ENCODE measurements at places on chromosomes 5 and 9. TPM values are rescaled to one million over a fixed set of nuclear protein-coding genes. Genes with fewer than 3 reads are reported as not detected.

- no peak for DNase-seq
Measured at GRCh38 chr5:31186672-31187267, 6.7 kb upstream of the CDH6 start.

Gene OTP
- total RNA-seq = not detected

DNA sequence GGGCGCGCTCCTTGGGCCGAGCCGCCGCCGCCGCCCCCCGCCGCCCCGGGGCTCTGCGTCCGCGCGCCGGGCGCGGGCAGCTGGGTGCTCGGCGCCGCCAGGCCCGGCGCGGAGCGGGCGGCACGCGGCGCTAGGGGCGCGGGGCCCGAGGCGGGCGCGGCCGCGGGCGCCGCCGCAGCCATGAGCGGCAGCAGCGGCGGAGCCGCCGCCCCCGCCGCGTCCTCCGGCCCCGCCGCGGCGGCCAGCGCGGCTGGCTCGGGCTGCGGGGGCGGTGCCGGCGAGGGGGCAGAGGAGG lies 351 bp downstream of the TRIO start:
- DNase-seq = no peak

- DNase-seq = no peak
Measured at GRCh38 chr5:138109463-138110265, 25.8 kb downstream of the WNT8A start.

DNA sequence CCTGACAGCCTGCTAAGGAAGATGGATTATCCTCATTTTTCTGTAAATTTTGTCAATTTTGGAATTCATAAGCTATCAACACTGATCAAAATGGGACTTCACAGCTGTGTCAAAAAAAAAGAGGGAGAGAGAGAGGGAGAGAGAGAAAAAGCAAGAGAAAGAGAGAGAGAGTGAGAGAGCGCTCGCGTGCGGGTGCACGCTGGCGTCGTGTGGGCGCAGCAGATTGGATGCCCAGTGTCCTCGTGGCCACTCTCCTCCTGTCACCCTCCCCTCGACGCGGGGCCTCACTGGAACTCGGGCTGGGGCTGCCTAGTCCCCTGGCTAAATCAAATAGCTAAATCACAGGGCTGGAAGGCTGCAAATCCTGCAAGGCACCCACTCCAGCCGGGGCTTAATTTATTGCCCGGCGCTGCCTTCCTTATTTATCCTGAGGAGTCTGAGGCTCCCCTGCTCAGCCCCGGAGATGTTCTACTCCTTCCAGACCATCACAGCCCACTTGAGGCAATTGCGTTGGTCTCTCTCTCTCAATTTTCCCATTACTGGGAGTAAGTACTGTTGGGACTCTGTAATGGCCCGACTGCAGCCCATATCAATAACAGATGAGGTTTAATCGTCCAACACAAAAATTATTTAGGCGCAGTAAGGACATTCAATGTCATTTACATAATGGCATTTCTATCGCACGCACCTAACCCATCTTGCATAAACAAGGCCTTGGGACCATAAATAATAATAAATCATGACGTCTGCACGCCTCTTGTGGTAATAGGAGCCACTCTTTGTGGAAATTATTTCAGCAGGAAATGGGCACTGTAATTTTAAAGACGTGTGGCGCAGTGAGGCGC lies 94.2 kb downstream of the PAX5 start:
- DNase-seq = no peak

DNA sequence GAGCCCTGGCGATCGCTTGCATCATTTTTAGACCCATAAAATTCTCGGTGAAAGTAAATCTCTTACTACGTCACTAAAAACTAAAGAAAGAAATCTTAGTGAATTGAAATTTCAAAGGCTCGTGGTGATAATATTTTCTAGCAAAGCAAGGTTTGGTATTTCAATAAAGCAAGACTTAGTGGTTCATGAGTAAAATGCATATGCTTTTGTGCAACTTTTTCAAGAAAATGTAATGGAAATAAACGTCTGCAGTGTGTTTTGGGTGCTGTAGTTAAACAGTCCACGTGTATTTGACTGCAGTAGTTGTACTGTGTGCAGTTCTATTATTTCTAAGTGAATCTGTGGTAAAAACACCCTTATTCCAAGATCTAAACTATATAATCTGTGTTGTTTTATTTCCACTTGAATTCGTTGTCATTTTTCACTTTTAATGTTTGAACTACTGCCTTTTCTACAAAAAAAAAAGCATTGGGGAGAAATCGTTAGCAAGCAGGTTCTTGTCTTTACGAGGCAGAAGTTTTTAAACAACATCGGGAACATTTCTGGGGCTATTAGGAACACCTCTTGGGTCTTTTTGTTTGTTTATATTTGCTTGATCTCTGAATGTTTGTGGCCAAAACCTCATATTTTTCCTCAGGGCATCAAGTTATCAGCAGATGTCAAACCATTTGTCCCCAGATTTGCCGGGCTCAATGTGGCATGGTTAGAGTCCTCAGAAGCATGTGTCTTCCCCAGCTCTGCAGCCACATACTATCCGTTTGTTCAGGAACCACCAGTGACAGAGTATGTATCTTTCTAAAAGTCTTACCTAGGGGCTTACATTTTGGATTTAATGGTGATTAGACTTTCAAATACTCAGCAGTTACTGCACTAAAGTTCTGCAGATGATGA lies 960 bp downstream of the SECISBP2 start:
- no peak for DNase-seq

Gene DPM2
- 14.0 TPM for total RNA-seq

DNA sequence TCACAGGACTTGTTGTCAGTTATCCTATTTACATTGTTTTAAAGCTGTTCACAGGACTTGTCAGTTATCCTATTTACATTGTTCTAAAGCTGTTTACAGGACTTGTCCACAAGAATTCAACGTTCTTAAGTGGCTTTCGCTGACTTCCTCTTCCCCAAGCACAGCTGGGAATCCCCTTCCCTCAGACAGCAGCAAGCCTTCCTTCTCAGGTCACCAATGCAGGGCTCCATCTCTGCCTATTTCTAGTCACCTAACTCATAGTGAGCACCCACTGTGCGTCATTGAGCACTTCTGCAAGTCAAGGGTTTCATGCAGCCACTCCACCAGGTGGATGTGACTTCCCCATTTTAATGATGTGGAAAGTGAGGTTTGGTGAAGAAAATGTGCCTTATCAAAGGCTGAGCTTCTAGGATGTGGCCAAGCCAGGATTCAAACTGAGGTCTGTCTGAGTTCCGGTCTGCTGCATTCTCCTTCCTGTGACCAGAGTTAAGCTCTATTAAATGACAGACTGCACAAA lies 109.8 kb upstream of the ZNF462 start:
- no peak for DNase-seq

- no peak for DNase-seq
Measured at GRCh38 chr9:112218908-112219307, 43.8 kb upstream of the SUSD1 start.

GRCh38 chr5:6377582-6377904 lies 804 bp downstream of the MED10 start:
- DNase-seq = no peak

Gene CNTNAP3
- total RNA-seq = 9.9 TPM

GRCh38 chr5:40834391-40834848 lies 602 bp downstream of the RPL37 start:
- DNase-seq = no peak

DNA sequence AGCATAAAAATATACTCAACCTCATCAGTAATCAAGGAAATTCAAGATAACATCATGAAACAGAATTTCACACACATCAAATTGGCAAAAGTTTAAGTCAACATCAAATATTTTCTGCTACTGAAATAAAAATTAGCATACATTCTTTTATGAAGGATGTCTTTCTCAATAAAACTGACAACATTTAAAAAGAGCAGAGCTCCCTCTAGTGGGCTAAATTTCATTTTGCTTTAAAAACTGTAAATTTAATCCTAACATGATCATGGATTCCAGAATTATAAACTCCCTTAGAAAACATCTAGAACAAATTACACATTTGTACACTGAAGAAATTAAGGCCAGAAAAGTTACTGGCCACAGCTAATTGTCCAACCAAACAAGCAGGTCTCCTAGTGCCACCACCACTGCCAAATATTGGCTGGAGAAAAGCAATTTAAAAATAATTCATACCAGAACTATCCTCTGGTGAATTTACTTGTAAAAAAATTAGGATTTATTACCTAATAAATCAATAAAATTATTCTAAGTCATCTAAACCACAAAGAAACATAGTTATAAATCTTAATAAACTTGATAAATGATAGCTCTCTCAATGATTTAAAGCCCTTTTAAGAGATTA lies 31.2 kb downstream of the DEPDC1B start:
- DNase-seq = no peak

DNA sequence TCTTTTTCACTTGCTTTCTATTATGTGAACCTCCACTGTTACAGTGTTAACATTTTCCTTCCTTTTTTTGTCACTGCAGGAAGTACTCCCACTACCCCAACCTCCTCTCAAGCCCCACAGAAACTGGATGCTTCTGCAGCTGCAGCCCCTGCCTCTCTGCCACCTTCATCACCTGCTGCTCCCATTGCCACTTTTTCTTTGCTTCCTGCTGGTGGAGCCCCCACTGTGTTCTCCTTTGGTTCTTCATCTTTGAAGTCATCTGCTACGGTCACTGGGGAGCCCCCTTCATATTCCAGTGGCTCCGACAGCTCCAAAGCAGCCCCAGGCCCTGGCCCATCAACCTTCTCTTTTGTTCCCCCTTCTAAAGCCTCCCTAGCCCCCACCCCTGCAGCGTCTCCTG lies 18.8 kb downstream of the NUP214 start:
- DNase-seq = no peak

DNA sequence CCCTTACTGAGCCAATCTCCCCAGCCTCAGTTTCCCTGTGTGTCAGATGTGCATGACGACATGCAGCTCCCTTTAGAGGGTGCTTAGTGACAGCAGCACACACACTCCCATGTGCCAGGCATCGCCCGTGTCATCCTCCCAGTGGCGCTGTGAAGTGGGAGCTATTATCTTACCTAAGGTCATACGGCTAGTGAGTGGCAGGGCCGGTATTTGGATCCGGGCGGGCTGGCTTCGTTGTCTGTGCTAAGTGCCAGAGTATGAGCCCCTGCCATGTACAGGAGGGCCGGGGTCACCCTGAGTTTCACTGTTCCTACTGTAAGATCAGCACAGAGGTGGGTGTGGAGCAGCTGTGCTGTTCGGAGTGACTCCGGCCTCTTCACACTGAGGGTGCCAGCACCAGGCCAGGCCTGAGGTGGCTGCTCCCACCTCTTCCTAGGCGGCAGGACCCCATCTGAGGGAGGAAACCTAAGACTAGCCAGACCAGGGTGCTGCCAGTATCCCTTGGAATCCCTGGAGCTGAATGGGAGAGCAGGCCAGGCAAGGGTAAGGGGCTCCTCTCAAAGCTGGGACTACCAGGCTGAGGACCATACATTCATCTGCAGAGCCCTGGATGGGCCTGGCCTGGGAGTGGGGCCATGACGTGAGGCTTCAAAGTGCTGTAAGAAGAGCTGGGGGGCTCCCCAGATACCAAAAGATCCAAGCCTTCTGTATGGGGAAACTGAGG lies 22.5 kb downstream of the AQP7 start:
- DNase-seq = no peak

Gene ZFR
- total RNA-seq = 60.3 TPM

Gene AQP7
- 150 TPM for total RNA-seq

Gene IFNA2
- total RNA-seq = not detected

DNA sequence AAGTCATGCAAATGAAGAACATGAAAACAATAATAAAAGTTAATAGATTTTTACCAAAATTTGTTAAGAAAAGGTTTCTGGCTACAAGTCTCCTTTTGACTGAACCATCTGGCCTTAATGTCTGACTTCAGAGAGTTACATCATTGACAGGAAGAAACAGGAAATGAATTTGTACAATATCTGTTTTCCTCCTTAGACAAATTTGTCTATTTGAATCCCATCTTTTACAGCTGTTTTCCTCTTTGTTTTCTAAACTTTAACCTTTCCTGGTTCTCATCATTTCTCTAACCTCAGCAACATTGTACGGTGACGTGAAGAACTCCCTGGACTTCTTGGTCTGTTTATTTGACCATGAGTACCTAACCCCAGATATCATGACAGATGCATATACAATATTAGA lies 567.5 kb upstream of the RIOK2 start:
- DNase-seq = no peak

- no peak for DNase-seq
Measured at GRCh38 chr9:126016579-126017290, 269.6 kb downstream of the PBX3 start.

Gene VDAC1
- 501 TPM for total RNA-seq

GRCh38 chr9:131657456-131657855 lies 82.4 kb downstream of the RAPGEF1 start:
- no peak for DNase-seq

- no peak for DNase-seq
Measured at GRCh38 chr5:146088098-146088497, 17.3 kb downstream of the PLAC8L1 start.

DNA sequence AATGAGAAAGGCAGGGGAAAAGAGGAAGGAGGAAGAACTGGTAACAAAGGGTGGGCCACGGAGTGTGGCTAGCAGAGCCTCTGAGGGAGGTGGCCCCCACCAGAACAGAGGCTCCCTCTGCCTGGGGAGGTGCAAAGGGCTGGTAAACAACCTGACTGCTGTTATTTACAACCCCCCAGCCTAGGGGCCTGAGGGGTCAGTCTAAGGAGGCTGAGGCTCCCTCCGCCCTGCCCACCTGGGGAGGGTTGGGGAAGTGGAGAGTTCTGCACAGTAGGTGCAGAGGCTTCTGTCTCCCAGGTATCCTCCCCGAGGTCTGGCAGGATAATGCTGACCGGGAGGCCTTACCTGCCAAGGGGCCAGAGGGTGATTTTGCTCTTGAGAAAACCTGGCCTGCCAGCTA lies 35.6 kb upstream of the SMU1 start:
- no peak for DNase-seq

DNA sequence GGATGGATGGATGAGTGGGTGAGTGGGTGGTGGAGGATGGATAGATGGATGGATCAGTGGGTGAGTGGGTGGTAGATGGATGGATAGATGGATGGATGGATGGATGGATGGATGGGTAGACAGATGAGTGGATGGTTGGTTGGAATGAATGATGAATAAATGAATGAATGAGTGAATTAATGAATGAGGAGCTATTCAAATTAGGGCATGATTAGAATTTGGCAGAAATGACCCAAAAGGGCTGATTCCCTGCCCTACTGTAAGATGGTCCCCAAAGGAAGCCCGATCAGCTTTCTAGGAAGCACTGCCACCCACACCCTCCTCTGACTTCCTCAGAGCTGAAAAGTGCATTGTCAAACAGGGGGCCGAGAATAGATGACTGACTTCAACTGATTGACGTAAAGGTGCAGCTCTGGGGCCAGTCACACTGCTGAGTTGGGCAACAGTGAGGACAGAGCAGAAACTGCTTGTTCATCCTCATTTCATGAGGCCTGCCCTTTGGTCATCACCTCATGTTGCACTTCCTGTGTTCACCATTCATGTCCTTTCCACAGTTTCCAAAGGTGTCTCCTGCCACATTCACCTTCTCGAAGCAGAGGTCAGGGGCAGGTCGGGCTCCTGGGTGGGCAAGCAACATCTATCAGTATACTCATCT lies 34.3 kb downstream of the NIPAL4 start:
- DNase-seq = no peak

GRCh38 chr9:90074316-90074962 lies 469.6 kb downstream of the GADD45G start:
- no peak for DNase-seq

Gene PAM
- 1,051 TPM for total RNA-seq

GRCh38 chr9:86938780-86939179 lies 8.5 kb downstream of the GAS1 start:
- no peak for DNase-seq

- no peak for DNase-seq
Measured at GRCh38 chr9:76638001-76638400, 126.2 kb upstream of the PCA3 start.

Gene ROR2
- total RNA-seq = 0.74 TPM

Gene CD180
- 0.44 TPM for total RNA-seq

GRCh38 chr5:154190595-154191304 lies at the start of gene GALNT10:
TSS of gene GALNT10 (plus strand) at chr5:154190733. CDS start at chr5:154190867, 134 bp downstream.
- peak; percentile 73 for DNase-seq
